ENCODE measurements at places on chromosomes 12 and 14.

DNA sequence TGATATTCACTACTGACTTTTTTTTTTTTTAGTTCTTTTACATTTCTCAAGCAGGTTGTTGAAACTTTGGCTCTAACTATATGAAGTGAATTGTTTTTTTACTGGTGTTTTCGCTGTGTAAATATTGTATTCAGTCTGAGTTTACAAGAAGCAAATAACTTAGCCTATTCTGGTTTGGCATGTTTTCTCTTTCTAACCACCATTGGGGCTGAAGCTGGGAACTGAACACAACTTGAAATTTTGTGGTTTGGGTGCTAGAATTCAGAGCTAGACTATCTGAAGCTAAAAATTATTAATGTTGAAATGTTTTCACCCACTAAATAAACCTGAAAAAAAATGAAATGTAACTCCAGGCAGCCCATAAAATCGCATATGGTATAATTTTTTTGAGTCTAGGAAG, 37.2 kb downstream of the RAD51B start:
- no peak for DNase-seq

DNA sequence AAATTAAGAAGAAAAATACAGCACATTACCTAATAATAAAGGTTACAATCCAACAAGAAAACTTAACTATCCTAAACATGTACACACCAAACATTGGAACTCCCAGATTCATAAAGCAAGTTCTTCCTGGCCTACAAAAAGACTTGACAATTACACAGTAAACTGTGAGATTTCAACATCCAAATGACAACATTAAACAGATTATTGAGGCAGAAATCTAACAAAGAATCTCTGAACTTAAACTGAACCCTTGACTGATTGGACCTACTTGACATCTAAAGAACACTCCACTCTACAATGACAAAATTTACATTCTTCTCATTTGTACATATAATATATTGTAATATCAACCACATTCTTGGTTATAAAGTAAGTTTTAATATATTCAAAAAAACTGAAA, 1341.3 kb downstream of the LRFN5 start:
- DNase-seq = no peak

DNA sequence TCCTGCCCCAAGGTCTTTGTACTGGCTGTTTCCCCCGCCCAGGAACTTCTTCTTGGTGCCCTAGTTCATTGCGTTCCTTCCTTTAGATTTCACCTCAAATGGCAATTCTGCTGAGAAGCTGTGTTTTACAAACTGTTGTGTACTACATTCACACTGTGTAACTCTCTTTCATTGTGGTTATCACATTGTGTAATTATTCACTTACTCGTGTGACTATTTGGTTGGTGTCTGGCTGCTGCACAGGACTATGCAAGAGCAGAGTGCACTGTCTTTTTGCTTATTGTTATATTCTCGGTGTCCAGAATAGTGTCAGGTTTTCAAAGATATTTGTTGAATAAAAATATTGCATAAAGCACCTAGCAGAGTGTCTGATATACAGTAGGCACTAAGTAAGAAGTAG, 177.2 kb upstream of the PRICKLE1 start:
- DNase-seq = no peak

DNA sequence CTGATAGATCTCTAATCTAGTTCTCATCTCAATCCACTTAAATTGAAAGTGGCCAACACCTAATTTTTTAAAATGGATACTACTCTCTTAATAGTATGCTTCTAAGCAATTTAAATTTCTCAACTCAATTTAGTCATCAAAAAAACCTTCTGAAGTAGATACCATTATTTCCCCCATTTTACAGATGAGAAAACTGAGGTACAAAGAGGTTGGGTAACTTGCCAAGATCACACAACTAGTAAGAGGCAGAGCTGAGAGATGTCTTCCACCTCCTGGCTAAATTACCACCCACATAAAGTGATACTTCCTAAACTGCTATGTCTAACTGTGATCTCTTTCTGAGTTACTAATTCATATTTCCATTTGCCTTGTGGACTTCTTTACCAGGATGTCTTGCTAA, 6.6 kb downstream of the EXOC5 start:
- DNase-seq = no peak

All from G401 (cell line).